ENCODE measurements at places on chromosomes 2 and 18. TPM values are rescaled to one million over a fixed set of nuclear protein-coding genes. Genes with fewer than 3 reads are reported as not detected.

Gene MARCO
- 7.2 TPM for total RNA-seq

Gene RBMS1
- 60.8 TPM for total RNA-seq

Gene MC4R
- total RNA-seq = not detected

Gene DGKD
- total RNA-seq = 27.1 TPM

Gene CYTIP
- total RNA-seq = 1.2 TPM

Gene TM4SF20
- total RNA-seq = not detected

Gene LONRF2
- total RNA-seq = 17.5 TPM

Gene EGR4
- not detected for total RNA-seq

Gene CNTNAP5
- total RNA-seq = not detected

Gene CNGA3
- not detected for total RNA-seq

Gene PAPOLG
- total RNA-seq = 8.2 TPM

Gene PLEK
- 4.1 TPM for total RNA-seq

Gene EPC2
- 24.2 TPM for total RNA-seq

Gene KLHL29
- total RNA-seq = 0.69 TPM

Gene C2orf81
- 0.79 TPM for total RNA-seq

Gene INHA
- total RNA-seq = 1.5 TPM
